ENCODE measurements at places on chromosomes 1 and 21.

DNA sequence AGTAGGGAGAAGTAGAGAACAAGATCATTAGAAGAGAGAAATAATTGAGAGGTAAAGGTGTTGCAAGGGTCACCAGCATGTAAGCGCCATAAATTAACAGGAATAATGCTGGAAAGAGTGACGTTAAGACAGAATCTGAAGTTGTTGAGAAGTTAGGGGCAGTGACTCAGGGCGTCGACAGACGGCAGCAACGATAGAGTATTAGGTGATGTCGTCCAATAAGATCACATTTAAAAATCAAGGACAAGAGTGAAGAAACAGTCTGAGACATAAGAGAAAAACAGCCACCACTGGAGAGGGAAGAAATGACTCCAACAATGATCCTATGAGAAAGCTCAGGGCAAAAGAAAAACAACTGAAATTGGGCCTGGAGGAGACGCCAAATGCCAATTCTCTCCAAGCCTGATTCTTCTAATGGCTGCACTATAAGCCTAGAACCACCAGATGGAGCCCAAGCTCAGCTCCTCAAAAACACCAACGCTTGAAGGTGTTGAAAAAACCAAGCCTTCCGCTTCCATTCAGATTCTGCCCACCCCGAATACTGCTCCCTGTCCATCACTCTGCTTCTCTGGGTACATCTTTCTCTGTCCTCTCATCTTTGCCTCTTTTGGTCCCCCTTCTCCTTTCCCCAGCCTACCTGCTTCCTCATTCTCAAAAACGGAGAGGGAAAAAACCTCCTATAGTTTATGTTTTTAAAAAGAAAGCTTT, 70.0 kb downstream of the LUZP1 start:
- DNase-seq = peak; percentile 54

DNA sequence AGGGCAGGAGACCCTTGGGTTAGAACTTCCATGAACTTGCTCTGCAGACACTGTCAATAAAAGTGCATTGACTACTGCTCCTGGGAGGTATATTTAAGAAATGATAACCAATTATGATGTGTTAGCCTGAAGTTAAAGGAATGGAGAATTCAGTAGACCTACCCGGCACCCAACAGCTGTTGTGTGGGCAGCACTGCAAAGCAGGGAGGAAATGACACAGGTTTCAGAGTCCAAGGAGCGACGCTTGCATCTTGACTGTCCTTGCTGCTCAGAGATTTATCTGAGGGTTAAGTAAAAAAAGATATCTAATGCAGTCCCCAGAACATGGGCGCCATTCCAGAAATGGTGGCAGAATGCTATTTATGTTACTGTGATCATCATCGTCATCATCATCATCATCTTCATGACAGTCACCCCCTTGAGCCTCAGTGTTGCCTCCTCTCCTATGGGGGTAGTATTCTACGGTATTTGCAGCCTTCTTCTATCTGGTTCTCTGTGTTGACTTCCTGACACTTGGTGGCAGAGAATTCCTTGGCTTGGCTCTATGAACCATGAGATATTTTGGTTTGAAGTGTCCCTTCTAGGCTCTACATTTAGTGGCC, 225.9 kb downstream of the KAZN start:
- no peak for DNase-seq

DNA sequence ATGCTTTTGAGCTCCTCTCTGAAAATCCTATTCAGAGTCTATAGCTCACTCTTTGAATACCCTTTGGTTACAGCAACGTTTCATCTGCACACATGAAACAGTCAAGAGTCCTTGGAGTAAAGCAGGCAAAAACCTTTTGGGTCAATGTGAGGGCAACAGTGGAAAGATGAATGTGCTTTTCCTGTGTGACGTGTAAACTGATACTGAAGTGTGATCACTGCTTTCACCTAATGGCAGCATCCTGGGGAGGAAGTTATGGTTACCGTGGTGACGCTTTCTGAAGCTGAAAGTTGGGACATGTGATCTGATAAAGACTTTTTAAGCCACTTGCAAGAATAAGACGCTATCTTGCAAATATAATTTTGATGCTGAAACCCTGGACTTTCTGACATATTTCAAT, 160.0 kb downstream of the SEC16B start:
- no peak for DNase-seq

GRCh38 chr1:201562257-201562656, 23.3 kb downstream of the NAV1 start:
- DNase-seq = no peak

- DNase-seq = no peak
Measured at GRCh38 chr1:21302747-21303715, 12.8 kb upstream of the ECE1 start.

DNA sequence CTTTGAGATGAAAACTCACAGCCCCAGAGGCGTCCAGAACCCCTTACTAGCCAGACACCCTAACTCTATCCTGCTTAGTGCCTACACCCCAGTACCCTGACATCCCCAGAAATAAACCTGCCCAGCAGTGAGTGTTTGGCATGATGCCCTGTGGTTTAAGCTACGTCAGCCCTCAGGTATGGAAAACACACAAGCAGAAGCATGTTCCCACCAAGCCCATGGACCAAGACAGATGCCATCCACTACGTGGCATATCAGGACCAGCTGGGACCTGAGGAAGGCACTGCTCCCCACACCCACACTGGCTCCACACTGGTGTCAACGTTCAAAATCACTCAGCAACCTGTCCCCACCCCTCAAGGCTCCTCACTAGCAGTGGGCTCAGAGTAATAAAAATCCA, 116.4 kb downstream of the SYT2 start:
- DNase-seq = no peak

- DNase-seq = no peak
Measured at GRCh38 chr21:35197992-35198431, 148.9 kb upstream of the RUNX1 start.

GRCh38 chr21:36134803-36135390, at the start of gene CBR3:
Gene CBR3, plus strand, starts transcription at chr21:36135079. Its CDS starts 114 bp downstream, at chr21:36135193.
- DNase-seq = peak; percentile 58

GRCh38 chr1:26363549-26364448, 8.8 kb downstream of the ZNF683 start:
- peak; percentile 89 for DNase-seq

DNA sequence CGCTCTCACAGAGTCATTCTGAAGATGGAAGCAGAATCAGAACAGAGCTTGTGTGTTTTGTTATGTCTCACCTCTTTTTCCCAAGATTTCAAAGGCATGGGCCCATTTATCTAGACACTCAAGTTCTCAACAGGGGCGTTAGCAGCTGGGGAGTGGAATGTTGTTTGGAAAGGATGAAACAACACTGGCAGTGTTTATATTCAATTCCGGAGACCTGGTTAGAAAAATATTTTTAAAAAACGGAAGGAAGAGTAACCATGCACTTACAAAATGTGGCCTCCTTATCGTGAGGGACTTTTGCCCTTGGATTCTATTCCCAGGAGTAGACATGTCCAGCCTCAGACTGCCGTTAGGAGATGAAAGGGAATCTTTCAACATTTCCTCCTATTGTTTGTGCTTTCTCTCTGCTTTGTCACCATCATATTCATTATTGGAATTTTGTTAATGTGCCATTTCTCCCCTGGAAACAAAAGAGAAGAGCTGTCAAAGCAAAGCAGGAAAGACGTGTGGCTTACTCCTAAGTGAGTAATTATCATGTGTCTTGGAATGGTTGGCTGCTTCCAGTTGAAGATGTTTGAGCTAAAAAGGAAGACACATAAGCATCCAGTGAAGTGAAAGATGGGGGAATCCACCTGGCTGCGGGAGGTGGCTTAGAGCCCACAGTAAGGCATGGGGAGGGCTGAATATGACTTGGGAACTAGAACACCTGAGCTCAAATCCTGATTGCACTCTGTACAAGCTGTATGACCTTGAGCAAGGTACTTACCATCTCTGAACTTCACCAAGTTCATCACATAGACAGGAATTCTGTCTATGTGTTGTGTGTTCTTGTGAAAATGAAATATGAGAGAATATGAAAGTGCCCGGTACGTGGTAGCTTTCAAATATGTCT, 71.7 kb upstream of the JUN start:
- DNase-seq = no peak

DNA sequence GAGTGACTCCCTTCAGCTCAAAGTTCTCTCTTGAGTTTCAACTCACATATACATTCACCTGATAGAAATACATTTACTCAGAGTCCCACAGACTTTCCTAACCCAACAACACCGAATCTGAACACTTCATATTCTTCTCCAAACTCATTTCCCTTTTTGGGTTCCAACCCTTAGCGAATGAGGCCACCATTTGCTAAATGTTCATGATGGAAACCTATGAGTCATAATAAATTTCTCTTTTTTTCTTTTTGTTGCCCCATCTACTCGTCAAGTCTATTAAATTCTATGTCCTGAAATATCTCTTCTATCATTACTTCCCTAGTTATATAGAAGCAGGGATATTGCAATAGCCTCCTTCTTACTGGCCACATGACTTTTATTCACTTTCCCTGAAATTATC, 100.1 kb downstream of the HLX start:
- no peak for DNase-seq
